ENCODE measurements at places on chromosomes 1 and 21.

- DNase-seq: no peak
These were observed 489.2 kb upstream of the C1orf87 start for GRCh38 chr1:60562740-60563139.

- no peak for DNase-seq
These were observed 93.6 kb downstream of the KIF14 start for GRCh38 chr1:200526709-200527612.

DNA sequence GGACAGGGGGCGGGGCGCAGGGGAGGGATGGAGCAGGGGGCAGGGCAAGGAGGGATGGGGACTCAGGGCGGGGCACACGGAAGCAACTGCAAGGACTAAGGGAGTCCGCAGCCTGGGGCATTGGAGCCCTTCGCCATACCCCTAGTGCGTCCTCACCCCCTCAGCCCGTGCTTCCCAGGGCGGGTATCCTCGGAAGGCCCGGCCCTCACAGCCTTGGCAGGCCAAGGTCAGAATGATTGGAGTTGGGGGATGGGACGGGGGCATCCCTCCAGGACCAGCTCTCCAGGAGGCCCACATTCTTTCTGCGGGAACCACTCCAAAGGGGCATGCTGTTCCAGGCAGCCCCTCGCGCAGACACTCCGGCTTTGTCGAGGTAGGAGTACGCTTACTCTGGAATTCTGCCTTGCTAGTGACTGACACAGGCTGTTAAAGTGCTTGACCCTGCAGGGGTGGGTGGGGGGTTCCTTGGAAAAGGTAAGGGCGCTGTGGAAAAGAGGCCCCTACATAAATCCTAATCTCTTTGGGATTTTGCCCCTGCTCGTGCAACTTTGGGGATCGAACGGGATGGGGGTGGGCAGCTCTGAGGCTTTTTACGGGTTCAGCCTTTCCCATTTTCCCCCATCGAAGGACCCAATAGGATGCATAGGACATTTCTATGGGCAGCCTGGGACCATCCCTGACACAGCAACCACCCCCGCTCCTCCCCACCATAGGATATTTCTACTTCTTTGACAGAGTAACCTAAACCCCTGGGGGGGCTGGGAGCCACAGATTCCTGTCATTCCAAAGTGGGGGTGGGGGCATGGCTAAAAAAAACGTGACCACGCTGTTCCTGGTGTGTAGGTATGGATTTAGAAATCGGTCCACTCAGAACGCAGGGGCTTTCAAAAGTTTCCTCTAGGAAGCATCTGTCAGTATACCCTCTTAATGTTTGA lies 738 bp upstream of the TRIM11 start:
- DNase-seq: no peak

DNA sequence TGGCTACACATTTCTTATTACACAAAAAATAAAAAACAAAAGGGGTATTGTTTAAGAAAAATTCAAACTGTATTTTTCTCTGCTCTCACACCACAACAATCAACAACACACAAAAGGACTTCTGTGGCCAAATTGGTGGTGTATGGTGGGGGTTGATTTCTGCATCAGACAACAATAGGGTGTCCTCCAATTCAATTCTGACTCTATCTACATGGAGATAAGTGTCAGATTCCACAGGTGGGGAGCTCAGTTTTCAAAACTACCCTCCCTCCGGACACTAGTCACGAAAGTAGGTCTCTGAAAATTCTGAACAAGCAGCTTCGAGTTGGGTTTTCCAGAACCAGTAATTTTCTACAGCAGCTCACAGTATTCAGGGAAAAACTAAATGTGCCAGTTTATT lies 744.9 kb upstream of the NCAM2 start:
- no peak for DNase-seq

DNA sequence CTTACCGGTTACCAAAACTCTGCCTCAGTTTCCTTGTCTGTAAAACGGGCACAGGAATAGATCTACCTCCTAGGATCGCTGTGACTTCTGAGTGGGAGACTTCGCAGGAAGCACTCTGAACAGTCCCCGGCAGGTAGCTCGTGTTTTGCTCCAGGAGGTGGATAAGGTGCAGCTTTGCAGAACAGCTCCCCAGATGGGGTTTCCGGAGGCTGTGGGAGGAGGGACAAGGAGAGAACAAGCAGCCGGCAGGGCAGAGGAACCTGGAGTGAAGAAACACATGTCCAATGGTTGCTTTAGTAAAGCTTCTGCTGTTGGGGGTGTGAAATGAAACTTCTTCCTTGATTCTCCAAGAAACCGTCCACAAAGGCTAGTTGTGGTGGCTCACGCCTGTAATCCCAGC lies 95.5 kb upstream of the TARDBP start:
- no peak for DNase-seq

- no peak for DNase-seq
These were observed 439.0 kb upstream of the PLXNA2 start for GRCh38 chr1:208683141-208683540.

DNA sequence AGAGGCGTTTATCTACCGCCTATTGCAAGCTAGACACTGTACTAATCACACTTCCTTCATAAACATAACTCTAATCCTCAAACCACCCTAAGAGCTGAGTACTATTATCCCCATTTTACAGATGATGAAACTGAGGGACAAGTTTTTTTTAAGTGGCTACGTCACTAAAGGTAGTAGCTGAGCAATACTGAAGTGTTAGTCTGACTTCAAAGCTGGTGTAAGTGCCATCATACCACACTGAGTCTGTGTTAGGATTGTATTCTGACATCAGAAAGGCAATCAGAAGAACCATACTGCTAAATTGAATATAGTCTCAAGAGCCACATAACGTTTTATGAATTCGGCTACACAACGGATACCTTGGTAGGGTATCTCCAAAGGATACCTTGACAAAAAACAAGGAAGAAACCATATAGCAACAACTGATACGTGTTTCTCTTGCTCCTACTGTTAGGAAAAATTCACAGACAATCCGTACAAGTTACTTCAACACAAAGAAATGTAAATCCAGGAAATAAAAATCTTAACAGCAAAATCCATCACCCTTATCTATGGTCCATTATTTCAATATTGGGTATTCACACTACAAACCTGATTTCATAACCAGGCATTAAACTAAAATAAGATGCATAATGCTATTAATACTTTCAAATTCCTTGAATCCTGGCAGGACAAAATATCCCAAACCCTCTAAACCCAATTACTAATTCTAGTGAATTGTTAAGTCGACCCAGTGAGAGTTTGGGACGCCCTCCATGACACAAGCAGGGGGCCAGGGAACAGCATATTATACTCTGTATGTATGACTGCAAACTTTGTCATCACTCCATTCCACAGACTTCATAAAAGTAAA lies 1.6 kb downstream of the TP53BP2 start:
- no peak for DNase-seq

DNA sequence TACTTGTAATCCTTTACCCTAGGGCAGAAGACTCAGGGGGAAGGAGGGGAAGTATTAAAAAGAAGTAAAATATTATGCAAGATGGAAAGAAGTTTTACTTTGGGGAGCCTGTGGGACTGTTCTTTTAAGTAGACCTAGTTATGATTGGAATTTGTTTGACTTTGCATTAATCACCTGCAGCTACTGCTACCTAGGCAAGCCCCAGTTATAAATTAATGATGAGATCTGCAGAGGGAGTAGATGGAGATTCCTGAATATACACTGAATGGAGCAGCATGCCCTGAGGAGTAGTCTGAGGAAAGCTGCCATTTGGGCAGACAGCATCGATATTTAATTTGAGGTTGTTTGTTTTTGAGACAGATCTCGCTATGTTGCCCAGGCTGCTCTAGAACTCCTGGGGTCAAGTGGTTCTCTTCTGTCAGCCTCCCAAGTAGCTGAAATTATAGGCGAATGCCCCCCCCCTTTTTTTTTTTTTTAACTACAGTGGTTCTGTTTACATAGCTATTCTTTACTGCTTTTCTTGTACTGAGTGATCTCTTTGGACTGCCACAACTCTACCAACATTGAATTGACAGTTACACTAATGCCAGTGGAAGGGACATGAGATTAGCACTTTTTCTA lies 81.4 kb upstream of the SERTAD4 start:
- DNase-seq: no peak

DNA sequence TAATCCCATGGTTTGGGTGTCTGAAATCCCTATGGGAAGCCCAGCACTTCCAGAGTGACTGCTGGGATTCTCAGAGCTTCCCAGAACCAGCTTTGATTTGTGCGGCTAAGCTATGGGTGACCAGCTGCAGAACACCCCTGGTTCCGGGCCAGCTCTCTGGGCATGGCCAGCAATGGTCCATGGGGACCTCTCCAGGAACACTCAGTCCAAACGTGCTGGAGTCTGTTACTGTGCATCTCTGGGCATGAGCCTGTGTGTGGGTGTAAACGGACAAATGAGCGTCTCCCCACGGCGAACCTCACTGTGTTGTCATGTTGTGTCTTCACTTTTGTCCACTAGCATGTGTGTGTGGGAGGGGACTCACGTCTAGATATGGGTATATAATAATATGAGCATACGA lies 54.4 kb downstream of the MAB21L3 start:
- DNase-seq: no peak

DNA sequence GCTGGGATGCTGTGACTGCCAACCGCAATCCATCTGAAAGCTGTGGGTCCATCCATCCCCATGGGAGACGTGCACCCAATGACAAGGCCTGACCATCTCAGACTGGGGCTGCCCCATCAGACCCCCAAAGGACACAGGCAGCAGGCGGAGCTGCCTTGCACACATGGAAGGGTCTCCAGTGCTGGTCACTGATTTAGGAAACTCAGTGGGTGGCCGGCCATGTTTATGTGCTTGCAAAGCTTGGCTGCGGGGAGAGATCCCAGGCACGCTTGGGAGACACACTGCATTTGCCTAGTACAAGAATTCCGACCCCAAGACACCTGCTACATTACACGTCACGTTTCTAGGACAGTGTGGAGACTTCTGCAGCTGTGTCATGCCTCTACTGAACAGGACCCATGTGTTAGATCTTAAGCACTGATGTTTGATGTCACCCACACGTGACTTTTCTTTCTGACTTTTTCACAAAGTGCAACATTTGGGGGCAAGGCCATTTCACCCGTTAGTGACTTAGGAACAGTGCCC lies 181.4 kb downstream of the CLIC6 start:
- no peak for DNase-seq

DNA sequence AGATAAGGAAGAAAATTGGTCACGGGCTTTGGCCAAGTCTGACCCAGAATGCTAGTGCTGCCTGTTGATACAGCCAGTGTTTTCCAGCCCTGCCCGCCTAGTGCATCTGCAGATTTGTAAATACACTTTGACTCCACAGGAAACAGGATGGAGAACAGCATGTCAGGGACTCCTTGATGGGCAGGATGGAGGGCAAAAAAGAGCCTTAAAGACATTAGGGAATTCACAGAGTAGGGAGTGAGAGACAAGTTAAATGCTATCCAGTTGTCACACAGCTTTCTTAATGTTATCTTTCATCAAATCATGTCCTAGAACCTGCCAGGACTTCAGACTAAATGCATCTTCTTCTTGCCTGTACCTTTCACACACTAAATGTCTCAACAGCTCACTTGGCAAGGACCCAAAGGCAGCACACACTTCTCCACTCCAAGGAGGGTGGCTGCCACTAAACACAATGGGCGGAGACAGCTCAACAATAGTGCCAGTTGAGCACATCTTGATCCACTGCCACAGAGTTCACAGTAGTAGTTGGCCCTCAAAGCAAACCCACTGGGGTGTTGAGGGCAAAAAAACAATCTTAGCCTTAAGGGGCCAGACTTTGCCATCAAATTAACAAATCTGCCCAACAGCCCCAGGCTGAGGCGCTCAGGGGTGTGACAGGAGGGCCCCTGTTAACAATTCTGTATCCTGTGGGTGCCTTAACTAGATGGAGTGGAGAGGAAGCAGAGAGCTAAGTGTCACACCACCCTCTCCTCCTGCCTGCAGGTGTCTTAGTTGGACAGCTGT lies 2.7 kb downstream of the HIVEP3 start:
- no peak for DNase-seq

GRCh38 chr1:17869815-17870214 lies 114.7 kb downstream of the ACTL8 start:
- DNase-seq: no peak

DNA sequence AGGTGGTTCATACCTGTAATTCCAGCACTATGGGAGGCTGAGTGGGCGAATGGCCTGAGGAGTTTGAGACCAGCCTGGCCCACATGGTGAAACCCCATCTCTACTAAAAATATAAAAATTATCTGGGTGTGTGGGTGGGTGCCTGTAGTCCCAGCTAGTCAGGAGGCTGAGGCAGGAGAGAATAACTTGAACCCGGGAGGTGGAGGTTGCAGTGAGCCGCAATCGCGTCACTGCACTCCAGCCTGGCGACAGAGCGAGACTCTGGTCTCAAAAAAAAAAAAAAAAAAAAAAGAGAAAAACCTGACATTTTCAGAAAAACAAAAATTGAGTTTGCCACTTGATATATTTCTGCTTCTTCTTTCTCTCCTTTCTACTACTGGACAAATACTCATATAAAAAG lies 24.3 kb downstream of the CA6 start:
- no peak for DNase-seq

DNA sequence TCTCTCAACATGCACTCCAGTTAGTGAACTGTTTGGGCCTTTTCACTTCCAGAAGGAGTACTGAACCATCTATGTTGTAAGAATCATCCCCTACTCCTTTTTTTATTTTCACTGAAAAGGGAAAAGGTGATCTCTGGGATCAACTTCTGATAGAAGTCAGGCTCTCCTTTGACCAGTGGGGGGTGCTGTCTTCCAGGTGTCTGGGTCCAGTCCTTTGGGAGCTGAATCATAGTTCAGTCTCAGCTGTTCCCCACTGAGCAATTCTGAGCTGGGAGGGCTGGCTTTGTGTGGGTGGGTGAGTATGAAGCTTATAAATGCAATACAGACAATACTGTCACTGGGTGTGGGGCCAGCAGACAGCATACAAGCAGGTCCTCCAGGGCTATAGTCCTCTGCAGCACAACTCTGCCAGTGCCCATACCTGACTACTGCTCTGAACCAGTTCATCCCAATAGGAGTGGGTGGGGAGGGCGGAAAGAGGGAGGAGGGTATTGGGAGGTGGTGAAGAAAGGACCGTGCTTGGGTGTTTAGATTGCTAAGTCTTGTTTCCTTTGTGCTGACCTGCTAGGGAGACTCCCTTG lies 12.5 kb upstream of the SARS1 start:
- DNase-seq: peak; percentile 23

GRCh38 chr1:22314706-22315105 lies 136.9 kb upstream of the ZBTB40 start:
- DNase-seq: no peak

DNA sequence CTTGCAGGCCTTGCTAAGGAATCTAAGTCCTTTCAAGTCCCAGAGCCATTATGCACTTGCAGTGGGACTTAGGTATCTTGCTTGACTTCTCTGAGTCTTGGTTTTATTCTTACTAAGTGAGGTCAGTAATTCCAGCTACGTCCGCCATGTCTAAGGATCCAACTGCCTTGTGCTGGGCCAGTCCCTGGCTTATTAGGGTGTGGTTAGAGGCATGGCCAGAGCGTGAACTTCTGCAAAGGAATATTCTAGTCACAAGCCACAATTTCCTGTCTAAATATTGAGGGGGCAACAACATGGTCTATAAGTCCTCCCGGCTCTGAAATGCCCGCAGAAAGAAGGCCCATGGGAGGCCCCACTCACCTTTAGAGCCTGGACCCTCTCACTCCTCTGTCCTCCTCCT lies 82.9 kb downstream of the TMEM53 start:
- no peak for DNase-seq

- no peak for DNase-seq
These were observed 135.9 kb downstream of the FGGY start for GRCh38 chr1:59432531-59433439.
